MCF 10A (cell line): ENCODE measurements at places on chromosomes 12 and 14. TPM values are rescaled to one million over a fixed set of nuclear protein-coding genes. Genes with fewer than 3 reads are reported as not detected.

PRB2 gene
- total RNA-seq = not detected in 2 replicates

GRCh38 chr12:114141921-114142564, 175.9 kb upstream of the RBM19 start:
- no peaks in the 10 kb centered on the region for H3K4me1 ChIP-seq
- no peak overlapping the region for H3K27ac ChIP-seq
- no peak for DNase-seq
- H3K36me3 ChIP-seq = no peaks in the 10 kb centered on the region
- H3K4me3 ChIP-seq = no peak overlapping the region
- peaks cover under 1% of the 10 kb centered on the region for H3K27me3 ChIP-seq

- H3K36me3 ChIP-seq = peaks cover 4% of the 10 kb centered on the region
- H3K4me3 ChIP-seq = no peak overlapping the region
- DNase-seq = no peak
- H3K4me1 ChIP-seq = no peaks in the 10 kb centered on the region
- no peaks in the 10 kb centered on the region for H3K27me3 ChIP-seq
Measured at GRCh38 chr12:111359231-111359913, 9.5 kb downstream of the PHETA1 start.

DNA sequence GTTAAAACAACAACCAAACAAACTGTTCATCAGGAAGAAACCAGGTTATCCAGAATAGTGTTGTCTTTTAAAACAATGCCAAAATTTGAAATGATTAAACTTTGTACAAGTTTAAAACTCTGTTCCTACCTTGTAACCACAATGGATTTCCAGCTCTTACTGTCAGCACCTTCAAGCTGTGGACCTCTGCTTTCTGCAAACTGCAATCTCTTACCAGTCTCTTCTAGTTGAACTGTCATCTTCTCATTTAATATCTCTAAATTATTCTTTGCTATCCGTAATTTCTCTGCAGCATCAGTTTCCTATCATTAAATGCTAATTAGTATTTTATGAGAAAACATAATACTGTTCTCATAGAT, 29.5 kb upstream of the C12orf50 start:
- H3K4me1 ChIP-seq = peaks cover 6% of the 10 kb centered on the region
- H3K36me3 ChIP-seq = peaks cover 44% of the 10 kb centered on the region
- no peaks in the 10 kb centered on the region for H3K27me3 ChIP-seq
- DNase-seq = no peak
- no peak overlapping the region for H3K4me3 ChIP-seq

DNA sequence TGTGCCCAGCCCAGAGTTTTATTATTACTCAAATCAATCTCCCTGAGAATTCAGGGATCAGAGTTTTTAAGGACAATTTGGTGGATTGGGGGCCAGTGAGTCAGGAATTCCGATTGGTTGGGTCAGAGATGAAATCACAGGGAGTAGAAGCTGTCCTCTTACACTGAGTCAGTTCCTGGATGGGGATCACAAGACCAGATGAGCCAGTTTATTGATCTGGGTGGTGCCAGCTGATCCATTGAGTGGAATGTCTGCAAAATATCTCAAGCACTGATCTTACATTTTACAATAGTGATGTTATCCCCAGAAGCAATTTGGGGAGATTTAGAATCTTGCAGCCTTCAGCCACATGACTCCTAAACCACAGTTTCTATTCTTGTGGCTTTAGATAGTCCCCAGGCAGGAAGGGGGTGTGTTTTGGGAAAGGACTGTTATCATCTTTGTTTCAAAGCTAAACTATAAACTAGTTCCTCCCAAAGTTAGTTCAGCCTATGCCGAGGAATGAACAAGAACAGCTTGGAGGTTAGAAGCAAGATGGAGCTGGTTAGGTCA, 89.1 kb upstream of the CNOT2 start:
- no peak overlapping the region for H3K4me3 ChIP-seq
- H3K4me1 ChIP-seq = no peaks in the 10 kb centered on the region
- no peak for DNase-seq

- H3K4me1 ChIP-seq = no peaks in the 10 kb centered on the region
- DNase-seq = no peak
- no peaks in the 10 kb centered on the region for H3K36me3 ChIP-seq
- no peak overlapping the region for H3K4me3 ChIP-seq
- H3K27me3 ChIP-seq = no peaks in the 10 kb centered on the region
- H3K27ac ChIP-seq = no peak overlapping the region
Measured at GRCh38 chr12:76726626-76727025, 37.3 kb upstream of the ZDHHC17 start.

DNA sequence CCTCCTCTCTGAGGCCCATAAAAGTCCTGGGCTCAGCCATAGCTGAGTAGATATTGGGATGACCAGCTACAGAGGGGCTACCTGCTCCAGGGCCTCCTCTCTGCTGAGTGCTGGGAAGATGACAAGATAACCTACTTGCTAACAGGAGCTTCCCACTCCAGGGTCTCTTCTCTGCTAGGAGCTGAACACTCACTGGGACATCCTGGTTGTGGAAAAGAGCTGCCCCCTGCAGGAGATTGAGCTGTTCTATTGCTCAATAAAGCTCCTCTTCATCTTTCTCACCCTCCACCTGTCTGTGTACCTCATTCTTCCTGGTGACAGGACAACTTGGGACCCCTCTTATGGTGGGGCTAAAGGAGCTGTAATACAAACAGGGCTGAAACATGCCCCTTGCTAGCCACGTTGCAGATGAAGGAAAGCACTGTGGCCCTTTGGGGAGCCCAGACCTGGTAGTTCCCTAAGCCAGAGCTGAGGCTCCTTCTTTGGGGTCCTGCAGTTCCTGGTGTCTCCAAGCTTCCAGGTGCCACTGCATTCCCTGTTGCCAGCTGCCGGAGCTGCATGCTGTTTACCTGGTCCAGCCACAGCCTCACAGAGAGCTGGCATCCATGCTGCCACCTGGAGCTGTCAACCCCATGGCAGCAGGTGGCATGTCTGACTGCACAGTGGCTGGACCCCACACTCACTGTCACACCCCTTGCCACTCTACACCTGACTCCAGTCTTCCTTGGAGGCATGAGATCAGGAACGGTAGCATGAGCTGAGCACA, 598.5 kb upstream of the LMO3 start:
- H3K27ac ChIP-seq = no peak overlapping the region
- H3K4me3 ChIP-seq = no peak overlapping the region
- no peaks in the 10 kb centered on the region for H3K4me1 ChIP-seq
- no peaks in the 10 kb centered on the region for H3K36me3 ChIP-seq
- DNase-seq = no peak

TAS2R10 gene
- 0.91 and 2.1 TPM in 2 replicates for total RNA-seq

SDSL gene
- total RNA-seq = 21.1 and 32.7 TPM in 2 replicates
